ENCODE measurements at places on chromosomes 11 and 22. TPM values are rescaled to one million over a fixed set of nuclear protein-coding genes. Genes with fewer than 3 reads are reported as not detected.

DNA sequence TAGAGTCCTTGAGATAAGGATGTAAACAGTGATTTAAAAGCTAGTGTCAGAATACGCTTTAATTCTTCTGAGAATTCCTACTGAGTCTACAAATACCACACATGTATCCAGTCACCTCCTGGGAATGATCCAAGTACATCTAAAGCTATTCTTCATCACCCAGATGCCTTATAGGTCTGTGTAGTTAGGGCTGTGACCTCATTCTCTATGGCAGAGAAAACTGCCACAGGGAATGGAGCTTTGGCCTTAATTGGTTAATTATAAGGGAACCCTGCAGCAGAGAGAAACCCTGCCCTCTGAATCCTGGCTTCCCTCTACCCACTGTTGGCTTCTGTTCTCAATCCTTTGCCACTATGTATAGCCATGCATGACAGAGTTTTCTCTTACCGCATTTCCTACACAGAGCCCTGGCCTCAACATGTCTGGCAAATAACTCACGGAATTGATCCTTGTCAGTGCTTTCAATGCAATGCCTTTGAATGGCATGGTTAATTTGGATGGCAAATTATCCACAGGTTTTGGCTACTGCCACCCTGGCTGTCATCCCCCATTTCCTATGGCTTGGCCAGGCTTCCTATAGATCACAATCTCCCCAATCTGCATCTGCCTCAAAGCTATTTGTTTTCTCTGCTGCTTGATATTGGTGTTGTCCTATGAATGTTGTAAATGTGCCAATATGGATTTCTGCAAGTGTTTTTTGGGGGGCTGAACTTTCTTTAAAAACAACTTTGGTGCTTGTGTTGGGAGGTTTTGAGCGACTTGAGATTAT lies 2.9 kb downstream of the DIXDC1 start:
- H3K4me1 ChIP-seq, result peaks cover 34% of the 10 kb centered on the region
- no peaks in the 10 kb centered on the region for H3K27me3 ChIP-seq
- no peak for DNase-seq
- no peak overlapping the region for H3K27ac ChIP-seq
- no peak overlapping the region for H3K4me3 ChIP-seq

DNA sequence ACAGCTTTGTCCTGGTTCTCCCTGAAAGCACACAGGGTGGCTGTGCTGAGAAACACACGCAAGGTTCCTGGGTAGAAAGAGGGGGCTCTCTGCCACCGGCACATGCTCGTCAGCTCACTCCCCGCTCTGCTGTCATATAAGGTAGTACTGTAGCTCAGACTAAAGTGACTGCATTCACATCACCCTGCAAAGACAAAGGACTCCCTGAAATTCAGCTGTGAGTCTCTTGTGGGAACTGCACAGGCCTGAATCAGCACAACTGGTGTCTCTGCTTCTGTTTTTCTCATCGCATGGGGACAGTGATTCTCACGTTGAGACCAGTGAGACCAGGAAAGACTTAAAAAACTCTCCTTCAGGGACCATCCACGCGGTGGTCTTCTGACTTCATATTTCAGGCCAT lies 124.1 kb upstream of the BID start:
- no peak for DNase-seq
- H3K4me1 ChIP-seq, result no peaks in the 10 kb centered on the region
- peaks cover 4% of the 10 kb centered on the region for H3K36me3 ChIP-seq
- H3K27me3 ChIP-seq, result no peaks in the 10 kb centered on the region
- no peak overlapping the region for H3K27ac ChIP-seq

DNA sequence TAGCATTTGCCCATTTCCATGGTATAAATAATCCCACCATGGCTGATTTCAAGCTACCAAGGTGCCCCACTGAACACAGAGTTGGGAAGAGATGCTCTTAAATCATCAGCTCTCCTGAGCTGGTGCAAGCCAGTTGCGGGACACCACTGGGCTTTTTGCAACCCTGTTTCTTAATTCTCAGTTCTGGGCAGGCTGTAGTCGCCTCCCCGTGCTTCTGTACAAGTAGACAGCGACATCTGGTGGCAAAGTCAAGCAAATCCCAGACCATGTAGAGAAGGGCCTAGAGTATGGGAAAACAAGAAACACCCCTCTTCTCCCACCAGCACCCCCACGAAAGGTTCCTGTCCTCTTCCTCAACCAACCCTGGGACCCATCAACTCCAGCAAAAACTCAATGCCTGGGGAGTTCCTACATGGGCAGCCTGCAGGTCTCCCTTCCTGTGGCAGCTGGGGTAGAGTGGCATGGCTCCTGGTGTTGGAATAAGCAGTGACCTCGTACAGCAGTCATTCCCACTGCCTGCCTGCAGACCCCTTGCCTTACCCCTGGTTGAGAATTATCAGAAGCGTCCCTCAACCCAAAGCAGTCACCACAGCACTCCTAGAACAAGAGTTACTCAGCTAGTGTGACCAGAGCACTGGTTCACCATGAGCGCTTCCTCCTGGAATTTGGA lies 68.4 kb downstream of the IGLL5 start:
- no peaks in the 10 kb centered on the region for H3K36me3 ChIP-seq
- H3K27ac ChIP-seq, result no peak overlapping the region
- peak; percentile 87 for DNase-seq
- H3K4me3 ChIP-seq, result no peak overlapping the region

DNA sequence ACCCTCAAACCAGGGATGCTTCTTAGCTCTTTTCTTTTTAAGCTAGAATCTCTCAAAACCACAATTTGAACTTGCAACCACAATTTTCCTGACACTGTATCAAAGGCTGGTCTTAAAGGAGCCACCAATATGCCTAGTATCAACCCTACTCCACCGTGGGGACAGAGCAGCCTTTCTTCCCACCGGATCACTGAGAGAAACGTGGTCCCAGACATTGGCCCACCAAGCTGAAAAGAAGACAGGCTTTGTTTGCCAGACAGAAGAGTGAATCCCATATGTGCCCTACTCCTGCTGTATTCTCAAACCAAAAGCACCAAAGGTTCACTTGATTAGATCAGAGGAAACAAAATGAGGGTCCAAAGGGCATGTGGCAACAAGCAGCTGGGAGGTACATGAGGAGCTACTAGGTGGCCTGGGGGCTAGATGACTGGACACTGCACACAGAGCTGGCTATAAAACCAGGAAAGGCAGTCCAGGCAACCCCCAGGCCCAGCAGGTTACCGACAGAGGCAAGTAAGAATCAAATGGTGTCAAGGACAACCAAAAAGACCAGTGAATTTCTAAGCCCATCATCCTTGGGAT lies 3.6 kb upstream of the VWCE start:
- no peak overlapping the region for H3K4me3 ChIP-seq
- peaks cover 4% of the 10 kb centered on the region for H3K4me1 ChIP-seq
- peaks cover 37% of the 10 kb centered on the region for H3K36me3 ChIP-seq
- no peak for DNase-seq
- peaks cover 5% of the 10 kb centered on the region for H3K27me3 ChIP-seq
- H3K27ac ChIP-seq, result no peak overlapping the region

Gene HTR3A
- total RNA-seq, result 8.1 TPM
